H54 (cell line): ENCODE measurements at places on chromosomes 16 and 17.

DNA sequence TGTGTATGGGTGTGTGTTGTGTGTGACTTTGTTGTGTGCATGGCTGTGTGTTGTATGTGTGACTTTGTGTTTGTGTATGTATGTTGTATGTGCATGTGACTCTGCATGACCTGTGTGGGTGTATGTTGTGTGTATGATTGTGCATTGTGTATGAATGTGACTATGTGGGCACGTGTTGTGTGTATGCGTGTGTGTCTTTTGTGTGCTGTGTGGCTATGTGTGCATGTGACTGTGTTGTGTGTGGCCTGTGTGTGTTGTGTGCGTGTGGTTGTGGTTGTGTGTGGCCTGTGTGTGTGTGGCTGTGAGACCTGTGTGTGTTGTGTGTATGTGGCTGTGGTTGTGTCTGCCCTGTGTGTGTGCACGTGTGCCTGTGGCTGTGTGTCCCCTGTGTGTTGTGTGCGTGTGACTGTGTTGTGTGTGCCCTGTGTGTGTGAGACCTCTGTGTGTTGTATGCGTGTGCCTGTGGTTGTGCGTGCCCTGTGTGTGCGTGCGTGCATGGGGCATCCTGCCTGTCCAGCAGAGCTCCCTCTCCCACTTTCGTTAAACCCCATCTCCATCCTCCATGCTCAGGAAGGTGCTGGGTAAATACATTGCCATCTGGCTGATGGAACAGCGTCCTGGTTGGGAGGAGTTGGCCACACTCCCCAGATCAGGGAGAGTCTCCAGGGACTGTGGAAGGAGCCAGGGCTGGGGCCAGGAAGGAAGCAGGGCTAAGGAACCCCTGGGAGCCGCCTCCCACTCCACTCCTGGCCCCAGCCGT lies 90.1 kb upstream of the GSE1 start:
- DNase-seq = peak; percentile 62

GRCh38 chr16:88453611-88454522 lies 787 bp downstream of the ZFPM1 start:
- no peak for DNase-seq

GRCh38 chr17:18382441-18383078 lies 5.0 kb downstream of the EVPLL start:
- no peak for DNase-seq

- no peak for DNase-seq
Observed at GRCh38 chr17:77473615-77474226, 333.0 kb downstream of the SEC14L1 start.

- DNase-seq = no peak
Observed at GRCh38 chr17:7094652-7095019, 14.6 kb upstream of the CLEC10A start.

DNA sequence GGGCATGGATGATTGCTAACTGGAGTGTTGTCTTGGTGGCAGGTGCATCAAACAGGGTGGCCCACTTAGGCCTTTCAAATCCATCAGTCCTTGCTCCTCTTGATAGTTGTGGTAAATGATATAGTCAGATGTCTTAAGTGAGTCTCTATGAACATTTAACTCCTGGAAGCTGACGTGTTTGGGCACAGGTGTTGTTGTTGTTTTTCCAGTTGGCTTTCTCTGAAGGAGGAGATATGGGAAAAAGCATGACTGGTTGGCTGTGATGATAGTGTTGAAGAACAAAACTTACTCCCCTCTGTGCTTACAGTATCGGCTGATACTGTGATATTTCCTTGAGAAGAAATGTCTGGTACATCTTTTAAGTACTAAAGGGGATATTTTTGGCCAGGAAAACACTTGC lies 18.0 kb downstream of the TNRC6A start:
- DNase-seq = no peak

DNA sequence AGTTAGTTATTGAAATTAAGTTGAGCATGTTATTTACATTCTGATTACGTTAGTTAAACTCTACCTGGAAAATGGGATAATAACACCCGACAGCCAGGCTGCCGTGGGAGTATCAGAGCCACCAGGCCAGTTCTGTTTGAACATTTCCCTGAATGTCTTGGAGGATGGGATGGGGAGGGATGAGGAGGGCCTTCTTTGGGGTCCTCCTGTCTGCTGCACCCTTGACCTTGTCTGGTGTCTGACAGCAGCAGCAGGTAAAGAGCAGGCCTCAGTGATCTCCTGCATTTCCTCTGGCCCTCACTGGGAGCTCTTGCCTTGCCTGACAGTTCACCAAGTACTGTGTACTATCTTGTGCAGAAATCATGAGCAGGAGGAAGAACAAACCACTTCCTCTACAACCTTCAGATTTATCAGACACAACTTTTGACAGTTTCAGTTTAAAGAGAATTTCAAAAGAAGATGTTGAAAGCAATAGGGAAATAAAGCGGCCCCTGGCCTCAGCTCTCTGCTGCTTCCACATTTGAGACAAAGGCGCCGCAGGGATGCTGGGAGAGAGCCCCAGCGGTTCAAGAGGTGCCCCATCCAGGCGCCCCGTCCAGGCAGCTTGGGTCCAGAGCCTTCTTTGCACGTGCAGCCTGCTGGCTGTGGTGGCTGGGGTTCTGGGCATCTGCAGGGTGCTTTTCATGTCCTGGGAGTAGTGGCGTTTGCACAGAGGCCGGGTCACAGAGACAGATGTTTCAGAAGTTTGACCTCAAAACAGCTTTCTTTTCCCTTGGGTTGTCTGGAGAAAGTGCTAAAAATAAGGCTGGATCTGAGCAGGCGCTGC lies 25.3 kb downstream of the CMIP start:
- DNase-seq = no peak

- DNase-seq = no peak
Observed at GRCh38 chr16:51024703-51025102, 126.4 kb downstream of the SALL1 start.

- DNase-seq = no peak
Observed at GRCh38 chr16:22928882-22929435, 115.0 kb downstream of the HS3ST2 start.

DNA sequence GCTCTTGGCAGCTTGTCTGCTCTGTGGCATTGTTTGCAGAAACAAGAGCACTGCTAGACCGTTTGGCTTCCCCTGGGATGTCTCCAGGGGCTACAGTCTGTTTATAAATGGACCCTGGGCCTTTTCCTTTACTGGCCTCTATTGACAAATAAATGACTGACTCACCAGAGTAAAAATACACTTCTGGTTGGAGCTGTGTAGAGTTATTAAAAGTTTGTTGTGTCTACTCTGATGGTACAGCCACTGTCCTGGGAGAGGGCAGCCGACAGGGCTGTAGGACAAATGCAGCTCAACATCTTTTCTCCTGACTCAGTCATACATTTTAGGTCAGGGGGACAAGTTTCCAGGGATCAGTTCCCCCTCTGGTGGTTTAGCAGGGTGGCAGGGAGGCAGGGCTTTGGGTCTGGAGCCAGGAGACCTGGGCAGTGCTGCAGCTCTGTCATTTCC lies 30.0 kb downstream of the FOXL1 start:
- no peak for DNase-seq

DNA sequence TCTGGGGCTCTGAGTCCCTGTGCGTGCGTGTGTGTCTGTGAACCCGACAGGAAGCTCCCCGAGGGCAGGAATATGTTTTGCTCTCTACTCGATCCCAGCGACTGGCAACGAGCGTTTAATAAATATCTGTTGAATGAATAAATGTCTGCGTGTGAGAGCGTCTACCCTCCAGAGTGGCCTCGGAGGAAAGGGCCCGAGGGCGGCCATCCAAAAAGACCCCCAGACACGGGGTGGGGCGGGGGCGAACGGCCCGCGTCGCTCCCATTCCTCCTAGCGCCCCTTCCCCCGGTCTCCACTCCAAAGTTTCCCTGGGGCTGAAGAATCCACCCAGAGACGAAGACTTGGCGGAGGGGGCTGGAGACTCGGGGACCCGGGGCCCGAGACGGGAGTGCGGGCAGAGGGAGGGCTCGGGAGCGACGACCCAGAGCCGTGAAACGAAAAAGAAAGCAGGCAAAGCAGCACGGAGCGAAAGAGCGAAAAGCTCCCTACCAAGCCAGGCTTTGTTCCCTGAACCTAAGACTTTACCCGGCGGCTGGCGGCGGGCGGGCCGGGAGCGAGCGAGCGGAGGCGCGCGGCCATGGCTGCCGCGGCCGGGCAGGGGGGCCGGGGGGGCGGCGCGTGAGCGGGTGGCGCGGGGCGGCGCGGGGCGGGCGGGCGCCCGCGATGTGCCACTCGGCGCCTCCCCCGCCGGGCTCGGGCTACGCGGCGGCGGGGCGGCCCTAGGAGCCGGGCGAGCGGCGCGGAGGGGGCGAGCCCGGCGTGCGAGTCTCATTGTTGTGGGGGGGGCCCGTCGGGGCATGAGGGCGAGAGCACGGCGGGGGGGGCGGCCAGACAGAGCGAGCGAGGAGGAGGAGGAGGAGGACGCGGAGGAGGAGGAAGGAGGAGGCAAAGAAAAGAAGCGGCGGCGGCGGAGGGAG lies at the start of gene MLLT6:
Gene MLLT6, plus strand, starts transcription at position 668 of the 917 bp plus-strand sequence. CDS start 360 bp downstream, outside the sequence.
- DNase-seq = peak; percentile 84

DNA sequence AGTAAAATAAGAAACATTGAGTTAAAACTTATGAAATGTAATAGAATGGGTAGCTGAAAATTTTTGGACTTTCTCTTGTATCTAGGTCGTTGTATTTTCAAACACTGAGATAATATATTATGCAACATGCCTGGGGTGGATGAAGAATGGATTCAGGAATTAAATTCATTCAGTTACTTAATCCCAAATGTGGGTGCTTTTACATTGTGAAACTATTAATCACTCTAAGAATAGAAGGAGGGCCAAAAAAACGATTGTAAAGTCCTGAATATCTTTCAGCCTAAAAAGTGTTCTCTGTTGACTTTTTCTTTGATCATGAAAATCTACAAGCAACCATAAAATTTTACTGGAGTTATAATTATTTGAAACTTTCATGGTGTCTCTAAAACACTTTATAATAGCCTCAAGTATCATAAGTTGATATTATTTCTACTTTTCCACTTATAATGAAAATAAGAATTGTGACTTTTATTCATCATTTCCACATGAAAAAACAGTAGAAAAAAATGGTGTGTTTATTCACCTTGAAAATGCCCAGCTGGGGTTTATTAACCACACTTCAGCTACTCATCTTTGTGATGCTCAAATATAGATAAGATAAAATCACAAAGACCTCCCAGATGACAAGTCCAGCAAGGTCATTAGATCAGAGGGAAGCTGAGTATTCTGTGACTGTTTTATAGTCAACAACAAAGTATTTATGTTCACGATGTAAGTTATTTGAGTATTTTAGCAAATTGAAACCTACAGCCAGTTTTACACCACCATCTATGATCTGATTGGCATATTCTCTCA lies 619.9 kb upstream of the SOX9 start:
- DNase-seq = no peak

DNA sequence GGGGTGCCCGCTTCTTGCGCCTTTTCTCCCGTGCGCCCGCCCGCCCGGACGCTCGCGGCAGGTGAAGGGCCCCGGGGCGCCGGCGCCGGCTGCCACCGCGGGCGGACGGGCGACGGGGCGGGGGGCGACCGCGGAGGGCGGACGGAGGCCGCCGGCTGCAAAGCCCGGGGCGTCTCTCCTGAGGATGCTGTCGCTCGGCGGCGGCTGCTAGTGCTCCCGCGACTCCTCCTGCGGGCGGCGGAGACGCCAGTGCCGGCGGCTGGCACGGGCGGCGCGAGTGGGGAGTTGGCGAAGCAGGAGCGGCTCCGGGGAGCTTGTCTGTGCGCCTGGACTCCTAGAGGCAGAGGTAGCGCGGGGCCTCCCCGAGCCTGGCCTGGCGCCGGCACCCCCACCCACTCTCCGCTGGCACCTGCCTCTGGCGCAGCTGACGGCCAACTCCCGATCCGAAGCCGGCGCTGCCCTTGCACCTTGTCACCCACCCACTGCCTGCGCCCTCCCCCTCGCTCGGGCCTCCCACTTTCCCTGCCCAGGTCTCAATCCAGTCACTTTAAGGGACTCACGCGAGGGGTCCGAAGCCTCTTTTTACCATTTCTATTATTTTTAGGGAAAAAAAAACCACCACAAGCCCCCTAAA lies at the start of gene FAM20A:
Gene FAM20A, minus strand, starts transcription at position 437 of the 634 bp plus-strand sequence. CDS start 701 bp downstream, outside the sequence.
- DNase-seq = no peak

GRCh38 chr17:37220607-37220953 lies 155.2 kb upstream of the C17orf78 start:
- DNase-seq = peak; percentile 6

- no peak for DNase-seq
Observed at GRCh38 chr17:81412490-81413093, 17.3 kb downstream of the BAHCC1 start.

DNA sequence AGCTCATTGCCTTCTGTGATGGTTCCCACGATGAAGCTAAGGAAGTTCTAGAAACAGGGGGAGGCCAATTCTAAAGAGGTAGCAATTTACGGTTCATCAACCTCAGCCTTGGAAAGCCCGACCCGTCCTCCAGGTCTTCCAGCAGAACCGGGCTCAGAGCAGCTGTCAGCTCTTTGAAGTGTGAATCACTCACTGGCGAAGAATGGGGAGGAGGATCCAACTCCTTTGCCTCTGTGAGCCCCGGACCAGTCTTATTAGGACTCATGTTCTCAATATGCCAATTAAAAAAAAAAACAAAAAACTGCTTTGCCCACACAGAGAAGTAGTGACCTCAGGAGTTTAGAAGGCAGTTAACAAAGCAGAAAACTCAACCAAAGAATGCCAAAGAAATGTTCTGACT lies 31.4 kb downstream of the STX8 start:
- no peak for DNase-seq

DNA sequence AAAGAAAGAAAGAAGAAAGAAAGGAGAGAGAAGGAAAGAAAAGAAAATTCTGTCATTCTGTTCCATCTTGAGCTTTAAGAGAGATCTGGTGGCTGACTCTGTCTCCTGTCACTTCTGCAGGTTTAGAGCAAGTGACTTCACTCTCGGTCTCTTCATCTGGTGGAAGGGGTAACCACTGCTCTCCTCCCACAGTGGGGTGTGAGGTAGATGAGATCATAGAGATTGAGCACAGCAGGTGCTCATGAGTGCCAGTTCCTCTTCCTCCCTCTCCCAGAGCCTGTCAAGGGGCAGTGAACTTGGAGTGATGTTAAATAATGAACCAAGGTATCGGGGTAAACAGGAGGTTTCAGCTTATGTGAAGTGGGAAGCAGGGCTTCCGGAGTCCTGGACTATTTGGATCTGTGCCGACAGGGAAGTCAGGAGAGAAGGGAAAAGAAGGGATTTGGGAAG lies 47.7 kb downstream of the BEAN1 start:
- DNase-seq = peak; percentile 49

- no peak for DNase-seq
Observed at GRCh38 chr16:67731071-67731752, 12.1 kb upstream of the GFOD2 start.

GRCh38 chr17:19656851-19657581 lies 8.5 kb downstream of the ALDH3A2 start:
- DNase-seq = no peak

GRCh38 chr16:23837553-23838308 lies 1.9 kb downstream of the PRKCB start:
- no peak for DNase-seq

DNA sequence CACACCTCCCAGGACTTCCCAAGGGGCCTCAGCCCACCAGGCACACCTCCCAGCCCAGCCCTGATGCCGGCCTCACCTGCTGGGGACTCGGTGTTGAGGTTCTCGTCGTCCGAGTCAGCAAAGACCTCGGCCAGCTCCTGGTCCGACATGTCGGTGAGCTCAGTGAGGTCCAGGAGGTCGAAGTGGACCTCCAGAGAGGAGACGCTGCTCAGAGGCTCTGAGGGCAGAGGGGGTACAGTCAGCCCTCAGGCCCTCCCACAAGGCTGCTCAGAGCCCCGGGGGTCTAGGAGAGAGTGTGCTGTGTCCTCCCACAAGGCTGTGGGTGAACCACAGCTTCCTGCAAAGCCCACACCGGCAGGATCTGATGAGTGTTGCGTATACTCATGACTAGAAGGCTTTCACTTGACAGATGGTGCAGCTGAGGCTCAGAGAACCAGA lies 10.5 kb downstream of the DBNDD1 start:
- DNase-seq = no peak

GRCh38 chr17:2034157-2034556 lies 4.2 kb downstream of the DPH1 start:
- no peak for DNase-seq
